Mesenchymal stem cell (in vitro differentiated cells and primary cell): ENCODE measurements at places on chromosomes 7 and 10.

DNA sequence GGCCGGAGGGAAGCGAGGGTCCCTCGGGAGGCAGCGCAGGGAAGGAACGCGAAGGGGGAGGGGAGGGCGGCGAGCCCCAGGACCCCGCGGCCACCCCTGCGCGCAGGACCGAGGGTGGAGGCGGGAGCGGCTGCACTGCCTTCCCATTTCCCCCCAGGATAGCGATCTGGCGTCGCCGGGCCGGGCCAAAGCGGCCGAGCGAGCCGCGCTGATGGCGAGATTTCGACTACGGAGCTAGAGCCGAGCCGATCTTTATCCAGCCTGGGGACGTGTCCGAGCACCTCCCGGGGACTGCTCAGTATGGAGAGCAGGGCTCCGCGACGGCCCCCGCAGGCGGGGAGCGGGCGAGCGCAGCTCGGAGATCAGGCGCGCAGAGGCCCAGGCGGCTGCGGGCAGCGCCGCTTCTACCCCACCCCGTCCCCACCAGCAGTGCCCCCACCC, 590 bp upstream of the CRTAC1 start:
- peak; percentile 4 for DNase-seq

- no peak for DNase-seq
Measured at GRCh38 chr7:52684388-52684787, 351.0 kb upstream of the POM121L12 start.

GRCh38 chr7:20299647-20300312, 30.9 kb upstream of the ITGB8 start:
- peak; percentile 54 for DNase-seq

DNA sequence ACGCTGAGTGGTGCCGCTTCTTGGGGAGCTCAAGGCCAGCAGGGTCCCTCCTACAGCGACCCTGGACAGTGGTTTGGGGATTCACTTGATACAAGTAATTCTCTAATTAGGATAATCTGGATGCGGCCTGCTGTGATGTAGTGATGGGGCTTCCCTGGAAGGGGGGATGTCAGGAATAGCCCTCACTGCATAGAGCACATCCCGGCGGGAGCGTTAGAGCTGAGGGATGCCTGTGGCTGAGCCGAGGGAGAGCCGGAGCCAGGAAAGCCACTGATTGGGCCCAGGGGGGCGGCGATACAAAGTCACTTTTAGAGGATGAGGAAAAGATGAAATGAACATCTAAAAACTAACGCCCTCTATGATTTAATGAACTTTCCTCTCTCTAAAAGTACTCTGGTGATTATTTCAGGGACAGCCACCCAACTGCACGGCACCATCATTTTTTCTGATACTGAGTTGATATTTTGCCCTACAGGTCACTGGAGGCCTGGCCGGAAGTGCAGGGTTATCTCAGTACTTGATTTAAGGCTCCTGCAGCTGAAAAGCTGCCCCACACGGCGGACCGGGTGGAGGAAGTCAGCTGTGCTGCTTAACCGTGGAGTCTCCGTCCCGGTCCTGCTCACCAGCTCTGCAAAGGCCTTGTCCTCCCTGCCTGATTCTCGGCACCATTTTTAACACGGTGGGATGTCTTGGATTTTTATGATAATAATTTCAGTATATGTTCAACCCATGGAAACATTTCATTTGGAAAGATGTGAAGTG, 518.8 kb downstream of the DNAJB6 start:
- no peak for DNase-seq

DNA sequence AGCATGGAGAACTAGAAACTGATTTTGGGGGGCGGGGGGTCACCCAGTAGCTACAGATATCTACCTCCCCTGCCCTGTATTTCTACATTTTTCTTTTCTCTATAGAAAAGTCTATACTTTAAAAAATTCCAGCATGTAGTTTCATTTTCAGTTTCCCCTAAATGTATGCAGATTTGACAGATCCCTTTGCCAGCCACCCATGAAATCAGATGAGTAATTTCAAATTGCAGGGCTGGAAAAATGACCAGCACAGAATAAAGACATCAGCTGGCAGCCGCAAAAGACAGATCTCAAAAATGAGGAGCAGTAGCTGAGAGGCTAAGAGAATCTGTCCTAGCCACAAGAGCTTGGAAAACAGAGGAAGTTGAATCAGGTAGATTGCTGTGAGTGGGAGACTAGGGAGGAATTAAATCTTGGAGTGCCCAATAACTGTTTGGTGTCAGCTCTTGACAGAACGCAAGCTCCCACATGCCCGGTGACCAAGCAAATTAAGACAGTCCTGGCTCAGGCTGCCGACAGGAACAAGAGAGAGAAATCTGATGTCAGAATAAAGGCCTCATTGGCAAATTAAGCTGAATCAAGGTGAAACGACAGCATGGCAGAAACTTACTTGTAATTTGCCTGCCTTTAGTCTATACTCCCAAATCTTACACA, 24.5 kb downstream of the ADRB1 start:
- peak; percentile 20 for DNase-seq

- no peak for DNase-seq
Measured at GRCh38 chr7:131388126-131388525, 60.5 kb downstream of the MKLN1 start.

DNA sequence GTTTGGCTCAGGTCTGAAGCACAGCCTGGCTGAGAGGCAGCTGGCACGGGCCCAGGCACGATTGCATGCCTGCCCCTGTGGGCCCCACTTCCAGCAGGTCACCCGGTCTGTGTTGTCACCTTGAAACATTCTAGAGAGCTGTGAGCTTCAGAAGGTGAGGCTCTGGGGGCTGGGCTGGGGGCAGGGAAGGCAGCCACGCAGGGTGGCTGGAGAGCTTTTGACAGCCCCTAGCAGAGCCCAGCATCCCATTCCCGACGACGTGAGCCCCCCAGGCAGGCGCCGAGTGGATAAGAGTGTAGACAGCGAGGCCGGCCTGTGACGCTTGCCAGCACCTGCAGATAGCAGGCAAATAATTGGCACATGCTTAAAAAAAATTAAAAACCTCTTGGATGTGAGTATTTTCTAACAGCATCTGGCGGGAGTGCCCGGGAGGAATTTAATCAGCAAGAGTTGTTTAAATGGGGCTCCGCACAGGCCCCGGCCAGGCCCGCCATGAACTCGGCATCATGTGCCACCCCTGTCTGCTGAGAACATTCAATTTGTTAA, 212.0 kb upstream of the TBX20 start:
- DNase-seq: no peak

GRCh38 chr10:90112681-90113080, 411.3 kb downstream of the KIF20B start:
- no peak for DNase-seq

DNA sequence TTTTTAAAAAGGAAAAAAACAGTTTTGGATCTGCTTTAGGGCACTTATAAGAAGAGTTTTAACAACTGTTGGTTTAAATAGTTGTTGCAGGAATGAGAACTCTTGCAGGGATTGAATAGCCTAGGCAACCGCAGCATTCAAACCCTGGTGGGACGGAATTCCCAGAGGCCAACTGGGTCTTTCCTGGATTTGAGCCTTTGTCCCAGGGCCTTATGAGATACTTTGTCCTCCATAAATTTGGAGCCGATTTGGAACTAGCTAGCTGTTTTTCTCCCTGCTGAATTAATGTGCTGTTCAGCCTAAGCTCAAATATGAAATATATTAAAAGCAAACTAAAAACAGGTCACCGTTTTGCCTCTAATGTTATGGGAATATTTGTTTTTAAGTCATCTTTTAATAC, 109.6 kb downstream of the LRMDA start:
- no peak for DNase-seq

- no peak for DNase-seq
Measured at GRCh38 chr10:6228010-6228511, 25.3 kb downstream of the PFKFB3 start.

DNA sequence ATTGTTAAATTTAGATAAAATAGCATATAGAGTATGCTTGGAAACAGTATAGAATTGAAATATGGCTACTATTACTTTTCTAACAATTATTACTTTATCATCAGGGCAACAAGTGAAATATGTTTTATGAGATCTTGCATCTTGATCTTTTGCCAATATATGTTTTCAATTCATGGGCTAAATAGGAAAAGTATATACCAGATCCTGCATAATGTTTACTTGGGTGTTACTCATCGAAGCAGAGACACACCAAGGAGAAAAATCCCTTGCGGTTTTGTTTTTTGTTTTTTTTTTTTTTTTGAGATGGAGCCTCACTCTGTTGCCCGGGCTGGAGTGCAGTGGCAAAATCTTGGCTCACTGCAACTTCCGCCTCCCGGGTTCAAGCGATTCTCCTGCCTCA, 541.4 kb downstream of the SUGCT start:
- DNase-seq: no peak

- DNase-seq: no peak
Measured at GRCh38 chr10:58104351-58104751, 163.3 kb downstream of the IPMK start.

DNA sequence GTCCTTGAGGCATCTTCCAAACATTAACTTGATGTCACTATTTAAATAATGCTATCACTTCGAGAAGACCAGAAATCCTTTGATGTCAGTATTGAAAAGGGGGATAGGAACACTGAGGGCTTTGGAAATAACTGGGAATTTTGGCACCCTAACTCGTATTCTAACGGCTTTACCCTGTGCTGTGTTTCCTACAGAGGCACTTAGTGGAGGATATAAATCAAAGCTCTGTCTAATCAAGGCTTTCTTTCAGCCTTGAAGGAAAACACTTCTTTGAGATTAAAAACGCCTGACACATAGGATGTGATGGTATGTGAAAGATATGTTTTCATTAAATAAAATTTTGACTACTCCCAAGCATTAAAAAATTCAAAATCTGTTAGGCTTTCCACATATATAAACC, 62.3 kb downstream of the CREB5 start:
- peak; percentile 24 for DNase-seq

GRCh38 chr7:98569691-98570337, 47.3 kb upstream of the NPTX2 start:
- DNase-seq: no peak

GRCh38 chr10:131211559-131211958, 100.0 kb downstream of the TCERG1L start:
- no peak for DNase-seq

DNA sequence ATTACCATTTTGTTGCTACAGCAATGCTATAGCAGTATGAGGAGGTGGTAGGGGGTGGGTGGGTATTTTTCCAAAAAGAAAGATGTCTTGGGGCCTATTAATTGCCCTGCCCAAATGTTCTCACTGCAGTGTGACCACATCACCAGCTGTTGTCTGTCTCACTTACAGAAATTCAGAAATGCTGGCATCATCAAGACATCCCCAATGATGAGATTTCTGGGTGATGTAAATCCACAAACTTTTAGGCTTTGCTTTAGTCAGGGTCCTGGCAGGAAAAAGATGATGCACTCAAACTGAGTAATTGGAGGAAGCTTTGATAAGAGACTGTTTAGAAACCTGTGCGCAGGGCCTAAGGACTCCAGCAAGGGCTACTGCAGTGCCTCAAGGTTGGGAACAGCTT, 56.2 kb upstream of the OPN4 start:
- DNase-seq: no peak

DNA sequence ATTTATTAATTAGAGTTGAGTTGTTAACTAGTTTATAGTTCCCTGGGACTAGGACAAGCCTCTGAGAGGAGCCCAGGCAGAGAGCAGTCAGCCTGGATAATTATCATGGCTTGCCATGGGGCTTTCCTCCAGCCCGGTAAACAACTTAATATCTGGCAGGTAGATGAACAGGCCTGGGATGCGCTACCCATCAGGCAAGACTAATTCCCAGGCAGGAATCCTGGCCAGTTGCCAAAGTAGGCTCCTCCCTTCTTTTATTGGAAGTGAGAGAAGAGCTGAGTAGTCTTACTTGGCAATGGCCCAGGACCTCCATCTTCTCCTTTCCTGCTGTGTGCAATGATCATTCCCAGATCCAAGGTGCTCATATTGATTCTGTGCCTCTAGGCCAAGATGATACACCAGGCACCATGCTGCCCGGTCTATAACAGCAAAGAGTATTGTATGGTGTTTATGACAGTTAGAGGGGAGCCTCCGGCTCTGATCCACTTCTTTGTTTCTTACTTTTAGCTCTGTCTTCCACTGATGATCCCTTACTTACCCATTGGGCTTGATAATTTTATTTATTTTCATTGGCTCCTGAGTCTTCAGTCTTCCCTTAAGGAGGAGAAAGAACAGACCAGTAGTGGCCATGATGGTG, 408.7 kb downstream of the REEP3 start:
- no peak for DNase-seq

DNA sequence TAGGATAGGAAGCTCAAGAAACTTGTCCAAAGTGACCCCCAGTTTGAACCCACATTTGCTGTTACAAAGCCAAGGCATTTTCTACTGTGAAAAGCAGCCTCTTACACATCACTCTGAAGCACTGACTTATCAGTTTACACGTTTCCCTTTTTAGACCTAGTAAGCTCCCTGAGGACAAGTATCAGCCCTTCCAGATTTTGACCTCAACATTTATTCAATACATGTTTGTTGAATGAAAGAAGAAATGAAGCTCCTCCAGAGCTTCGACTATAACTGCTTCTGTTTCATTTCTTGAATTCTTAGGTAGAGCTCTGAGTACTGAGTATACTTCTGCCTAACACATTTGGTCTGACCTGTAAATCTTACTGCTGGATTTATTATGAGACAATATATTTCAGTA, 2.7 kb downstream of the WASL start:
- no peak for DNase-seq

GRCh38 chr7:32958046-32959025, 1.1 kb downstream of the FKBP9 start:
- DNase-seq: peak; percentile 80

DNA sequence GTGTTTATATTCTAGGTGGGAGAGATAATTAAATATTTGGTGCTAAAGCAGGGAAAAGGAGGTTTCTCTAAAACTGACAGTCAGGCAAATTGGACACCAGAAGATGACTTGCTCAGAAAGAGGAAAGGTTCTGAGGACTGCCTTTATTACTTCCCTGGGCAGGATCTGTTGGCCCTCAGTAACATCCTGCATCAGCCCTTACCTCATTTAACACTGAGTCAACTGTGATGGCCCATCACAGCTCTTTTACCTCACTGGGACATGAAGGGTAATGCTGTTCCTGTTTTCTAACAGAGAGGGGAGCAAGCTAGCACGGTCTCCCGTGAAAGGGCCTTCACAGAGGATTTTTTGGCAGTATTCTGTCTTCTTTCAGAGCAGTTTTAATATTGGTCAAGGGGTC, 12.0 kb downstream of the PPP1R17 start:
- DNase-seq: no peak

DNA sequence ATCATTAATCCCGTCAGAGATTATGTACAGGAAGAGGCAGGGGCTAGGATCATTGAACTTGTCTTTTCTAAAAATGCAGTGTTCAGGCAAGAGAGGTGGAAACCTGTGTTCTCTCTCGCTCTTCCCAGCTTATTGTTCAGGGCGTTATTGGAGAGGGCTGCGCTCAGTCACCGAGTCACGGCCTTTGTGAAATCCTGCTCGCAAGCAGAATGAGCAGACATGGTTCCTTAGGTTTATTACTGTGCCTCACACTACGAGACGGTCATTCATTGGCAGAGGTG, 631 bp upstream of the PRKRIP1 start:
- DNase-seq: no peak

GRCh38 chr10:3778692-3779157, 6.3 kb downstream of the KLF6 start:
- DNase-seq: no peak

DNA sequence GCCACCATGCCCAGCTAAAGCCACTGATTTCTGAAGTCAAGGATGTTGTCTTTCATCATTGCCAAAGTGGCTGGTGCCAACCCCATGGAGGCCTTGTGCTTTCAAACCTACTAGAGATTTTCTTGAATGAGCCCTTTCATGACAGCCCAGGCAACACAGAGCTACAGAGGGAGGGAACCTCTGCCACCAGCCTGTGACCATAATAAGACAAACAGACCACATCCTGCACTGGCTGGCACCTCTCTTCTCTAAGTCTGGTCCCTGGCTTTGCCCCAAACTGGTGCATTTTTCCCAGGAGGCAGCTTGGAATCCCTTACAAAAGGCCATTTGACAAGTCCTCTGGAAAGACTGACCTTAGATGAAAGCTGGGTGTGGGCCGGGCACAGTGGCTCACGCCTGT, 348.8 kb downstream of the GALNT17 start:
- DNase-seq: no peak
